ENCODE measurements at places on chromosomes 5 and 9. TPM values are rescaled to one million over a fixed set of nuclear protein-coding genes. Genes with fewer than 3 reads are reported as not detected.

DNA sequence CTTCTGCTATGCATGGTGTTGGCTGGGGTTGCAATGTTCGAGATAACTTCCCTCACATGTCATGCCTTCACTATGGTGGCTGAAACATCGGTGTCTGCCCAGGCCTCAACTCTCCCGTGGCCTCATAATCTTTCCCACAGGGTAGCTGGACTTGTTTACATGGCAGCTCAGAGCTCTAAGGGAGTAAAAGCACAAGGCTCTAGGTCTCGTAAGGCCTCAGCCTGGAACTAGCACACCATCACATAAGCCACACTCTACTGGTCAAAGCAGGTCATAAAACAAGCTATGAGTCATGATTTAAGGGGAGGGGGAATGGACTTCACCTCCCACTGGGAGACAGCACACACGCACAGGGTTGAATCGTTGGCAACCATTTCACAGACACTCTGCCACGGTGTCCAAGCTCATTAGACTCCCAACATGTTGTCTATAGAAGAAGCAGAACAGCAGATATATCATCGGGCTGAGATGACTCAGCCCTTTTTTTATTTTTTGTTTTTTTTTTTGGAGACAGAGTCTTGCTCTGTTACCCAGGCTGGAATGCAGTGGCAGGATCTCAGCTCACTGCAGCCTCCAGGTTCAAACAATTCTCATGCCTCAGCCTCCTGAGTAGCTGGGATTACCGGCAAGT is 66.8 kb upstream of the IL17B start:
- H3K27ac ChIP-seq = peak overlapping the region; percentile 60
- H3K4me1 ChIP-seq = peaks cover 58% of the 10 kb centered on the region
- no peak overlapping the region for H3K4me3 ChIP-seq
- peak; percentile 59 for DNase-seq
- no peaks in the 10 kb centered on the region for H3K36me3 ChIP-seq
- no peaks in the 10 kb centered on the region for H3K27me3 ChIP-seq

GRCh38 chr9:121230256-121230655 is 28.6 kb upstream of the RAB14 start:
- H3K4me1 ChIP-seq = no peaks in the 10 kb centered on the region
- H3K27ac ChIP-seq = no peak overlapping the region
- H3K4me3 ChIP-seq = no peak overlapping the region
- no peak for DNase-seq
- H3K27me3 ChIP-seq = no peaks in the 10 kb centered on the region

DNA sequence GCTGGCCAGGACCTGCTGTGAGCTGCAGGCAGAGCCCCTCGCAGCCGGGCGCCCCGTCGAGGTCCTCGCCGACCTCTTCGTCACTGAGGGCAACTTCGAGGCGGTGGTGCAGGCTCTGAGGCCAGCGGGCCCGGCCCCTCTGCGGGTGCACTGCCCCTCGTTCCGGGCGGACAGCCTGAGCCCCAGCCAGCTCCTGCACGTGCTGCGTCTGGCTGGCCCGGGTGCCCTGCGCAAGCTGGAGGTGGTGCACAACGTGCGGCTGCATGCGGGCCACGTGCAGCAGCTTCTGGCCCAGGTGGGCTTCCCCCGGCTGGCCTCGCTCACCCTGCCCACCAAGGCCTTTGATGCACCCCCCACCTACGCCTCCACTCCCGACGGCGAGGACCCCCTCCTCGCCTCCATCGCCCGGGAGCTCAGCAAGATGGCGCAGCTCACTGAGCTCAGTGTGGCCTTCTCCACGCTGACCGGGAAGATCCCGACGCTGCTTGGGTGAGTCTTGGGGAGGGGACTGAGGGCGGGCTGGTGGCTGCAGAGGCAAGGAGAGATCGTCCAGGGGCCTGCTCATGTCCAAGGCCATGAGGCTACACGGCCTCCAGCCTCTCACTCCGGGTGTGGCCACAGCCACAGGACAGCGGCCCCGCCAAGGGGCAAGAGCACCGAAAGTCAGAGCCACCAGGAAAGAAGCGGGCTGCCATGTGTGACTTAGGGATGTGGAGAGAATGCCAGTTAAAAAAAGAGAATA is 825 bp downstream of the LRRC14B start:
- no peak for DNase-seq
- peak overlapping the region; percentile 51 for H3K27ac ChIP-seq
- H3K27me3 ChIP-seq = peaks cover 9% of the 10 kb centered on the region
- peaks cover 5% of the 10 kb centered on the region for H3K36me3 ChIP-seq
- H3K4me3 ChIP-seq = peak overlapping the region; percentile 47
- H3K4me1 ChIP-seq = peaks cover 38% of the 10 kb centered on the region

GRCh38 chr5:78362220-78362619 is 1.8 kb downstream of the SCAMP1 start:
- H3K27me3 ChIP-seq = no peaks in the 10 kb centered on the region
- no peak overlapping the region for H3K27ac ChIP-seq

- no peak overlapping the region for H3K27ac ChIP-seq
- no peak for DNase-seq
- no peaks in the 10 kb centered on the region for H3K27me3 ChIP-seq
- no peaks in the 10 kb centered on the region for H3K4me1 ChIP-seq
These were observed 157.9 kb upstream of the RASA1 start for GRCh38 chr5:87109746-87110145.

DNA sequence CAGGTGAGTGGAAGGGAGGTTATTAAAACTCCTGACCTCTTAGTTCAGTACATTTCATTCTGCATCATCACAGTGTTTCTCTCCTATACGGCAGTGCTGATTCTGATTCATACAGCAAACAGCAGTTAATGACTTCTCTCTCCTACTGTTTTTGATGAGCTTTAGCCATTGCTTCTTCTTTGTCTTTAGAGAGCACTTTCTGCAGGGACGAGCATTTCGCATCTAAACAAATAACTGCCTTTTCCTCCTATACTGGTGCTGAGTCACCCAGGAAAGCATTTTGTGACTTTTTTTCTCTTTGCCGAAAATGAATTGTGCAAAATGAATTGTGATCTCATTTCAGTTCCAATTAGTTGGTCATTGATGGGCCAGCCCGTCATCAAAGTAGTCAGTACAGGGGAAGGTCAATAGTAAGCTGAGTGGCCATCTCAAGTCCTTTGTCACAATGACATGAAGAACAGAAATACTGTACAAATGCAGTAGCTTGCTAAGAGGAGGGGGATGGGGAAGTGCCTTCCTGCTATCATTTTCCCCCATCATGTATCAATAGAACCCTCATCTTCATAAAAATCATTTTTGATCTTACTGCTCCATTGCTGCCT is 98.5 kb downstream of the INSYN2B start:
- no peaks in the 10 kb centered on the region for H3K4me1 ChIP-seq
- H3K36me3 ChIP-seq = no peaks in the 10 kb centered on the region
- H3K27ac ChIP-seq = no peak overlapping the region
- H3K4me3 ChIP-seq = no peak overlapping the region
- DNase-seq = no peak
- H3K27me3 ChIP-seq = no peaks in the 10 kb centered on the region

- DNase-seq = no peak
- H3K4me1 ChIP-seq = peaks cover 25% of the 10 kb centered on the region
- H3K4me3 ChIP-seq = no peak overlapping the region
- no peaks in the 10 kb centered on the region for H3K27me3 ChIP-seq
These were observed 97.8 kb downstream of the C9orf152 start for GRCh38 chr9:110110154-110110553.

DNA sequence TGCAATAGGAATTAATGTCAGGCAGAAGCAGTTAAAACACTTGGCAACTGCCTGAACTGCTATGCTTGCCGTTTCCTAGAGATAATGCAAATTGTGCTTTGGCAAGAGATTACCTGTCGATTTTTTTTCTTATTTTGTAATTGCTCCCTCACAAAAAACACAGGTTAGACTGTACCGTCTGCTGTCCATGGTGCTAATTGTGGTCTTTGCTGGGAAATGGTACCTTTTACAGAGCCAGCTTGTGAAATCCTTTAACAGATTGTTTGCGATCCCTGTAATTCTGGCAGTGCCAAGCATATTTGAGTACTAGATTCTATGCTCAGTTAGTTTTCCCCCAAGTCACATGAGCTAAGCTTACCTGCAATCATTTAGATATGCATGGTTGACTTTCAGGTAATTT is 2125.8 kb upstream of the WWC1 start:
- no peaks in the 10 kb centered on the region for H3K4me1 ChIP-seq
- peak; percentile 36 for DNase-seq
- H3K27ac ChIP-seq = no peak overlapping the region
- no peak overlapping the region for H3K4me3 ChIP-seq
- H3K27me3 ChIP-seq = no peaks in the 10 kb centered on the region

DNA sequence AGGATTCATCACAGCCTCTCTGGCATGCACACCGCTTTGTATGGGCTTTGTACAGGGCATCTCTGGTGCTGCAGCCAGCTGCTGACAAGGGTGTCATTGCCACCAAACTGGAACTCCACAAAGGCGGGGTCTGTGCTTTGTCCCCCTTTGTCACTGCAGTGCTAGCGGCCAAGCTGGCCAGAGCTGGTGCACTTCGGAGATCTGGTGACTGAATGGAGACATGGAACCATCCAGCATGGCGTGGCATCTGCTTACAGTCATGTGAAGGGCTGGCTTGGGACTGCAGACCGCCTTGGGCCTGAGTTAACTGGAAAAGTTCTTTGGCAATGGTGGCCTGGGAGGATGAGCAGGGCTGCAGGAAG is 18.7 kb upstream of the COL5A1 start:
- peaks cover 45% of the 10 kb centered on the region for H3K4me1 ChIP-seq
- H3K36me3 ChIP-seq = no peaks in the 10 kb centered on the region
- peak overlapping the region; percentile 76 for H3K27ac ChIP-seq

DNA sequence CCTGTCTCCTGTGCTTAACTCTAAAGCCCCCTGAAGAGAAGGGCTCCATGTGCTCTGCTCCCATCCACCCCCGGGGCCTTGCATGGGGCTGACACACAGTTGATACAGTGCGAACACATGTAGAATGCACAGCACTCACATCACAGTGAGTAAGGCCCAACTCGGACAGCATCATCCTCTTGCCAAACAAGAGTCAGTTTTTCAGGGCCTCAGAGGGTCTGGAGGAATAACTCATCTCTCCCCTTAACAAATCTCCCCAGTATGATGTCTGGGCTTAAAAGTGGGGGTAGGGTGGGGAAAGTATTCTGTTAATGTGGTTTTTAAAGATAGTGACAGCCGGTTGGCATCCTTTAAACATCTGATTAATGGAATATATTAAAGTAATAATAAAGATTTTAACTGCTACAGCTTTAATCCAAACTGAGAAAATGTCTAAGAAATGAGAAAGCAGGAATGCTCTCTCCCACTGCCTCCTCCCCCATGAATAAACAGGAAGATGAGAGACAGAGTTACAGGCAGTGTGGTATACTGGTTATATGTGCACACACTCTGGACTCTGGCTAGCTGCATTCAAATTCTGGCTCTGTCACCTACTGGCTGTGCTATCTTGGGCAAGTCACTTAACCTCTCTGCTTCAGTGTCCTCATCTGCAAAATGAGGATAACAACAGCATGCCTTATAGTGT is 22.5 kb downstream of the APBA1 start:
- no peaks in the 10 kb centered on the region for H3K27me3 ChIP-seq
- H3K4me3 ChIP-seq = no peak overlapping the region
- DNase-seq = no peak
- H3K27ac ChIP-seq = no peak overlapping the region
- no peaks in the 10 kb centered on the region for H3K4me1 ChIP-seq

DNA sequence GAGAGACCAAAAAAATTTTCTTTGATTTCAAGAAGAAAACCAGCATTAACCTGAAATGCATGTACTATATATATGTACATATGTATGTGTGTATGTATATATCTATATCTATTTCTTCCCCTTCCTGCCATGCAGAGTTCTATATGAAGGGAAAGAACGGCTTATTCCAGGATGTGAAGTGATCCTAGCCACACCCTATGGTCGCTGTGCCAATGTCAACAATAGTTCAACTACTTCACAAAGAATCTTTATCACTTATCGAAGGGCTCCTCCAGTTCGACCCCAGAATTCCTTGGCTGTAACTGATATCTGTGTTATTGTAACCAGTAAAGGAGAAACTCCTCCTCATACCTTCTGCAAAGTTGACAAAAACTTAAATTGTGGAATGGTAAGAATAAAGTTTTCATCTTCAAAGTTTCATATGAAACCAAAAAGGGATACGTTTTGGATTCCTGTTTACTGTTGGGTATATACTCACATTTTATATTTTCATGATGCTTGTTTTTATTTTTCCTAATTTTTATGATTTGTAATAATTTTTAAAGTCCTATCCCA is 56.2 kb downstream of the DENND4C start:
- peaks cover 2% of the 10 kb centered on the region for H3K36me3 ChIP-seq
- DNase-seq = peak; percentile 27
- H3K27ac ChIP-seq = no peak overlapping the region
- H3K4me1 ChIP-seq = no peaks in the 10 kb centered on the region
- no peak overlapping the region for H3K4me3 ChIP-seq

GRCh38 chr5:59828623-59829022 is 64.9 kb downstream of the PDE4D start:
- DNase-seq = peak; percentile 37
- no peaks in the 10 kb centered on the region for H3K27me3 ChIP-seq
- no peak overlapping the region for H3K4me3 ChIP-seq
- no peak overlapping the region for H3K27ac ChIP-seq
- H3K36me3 ChIP-seq = no peaks in the 10 kb centered on the region
- H3K4me1 ChIP-seq = no peaks in the 10 kb centered on the region

DNA sequence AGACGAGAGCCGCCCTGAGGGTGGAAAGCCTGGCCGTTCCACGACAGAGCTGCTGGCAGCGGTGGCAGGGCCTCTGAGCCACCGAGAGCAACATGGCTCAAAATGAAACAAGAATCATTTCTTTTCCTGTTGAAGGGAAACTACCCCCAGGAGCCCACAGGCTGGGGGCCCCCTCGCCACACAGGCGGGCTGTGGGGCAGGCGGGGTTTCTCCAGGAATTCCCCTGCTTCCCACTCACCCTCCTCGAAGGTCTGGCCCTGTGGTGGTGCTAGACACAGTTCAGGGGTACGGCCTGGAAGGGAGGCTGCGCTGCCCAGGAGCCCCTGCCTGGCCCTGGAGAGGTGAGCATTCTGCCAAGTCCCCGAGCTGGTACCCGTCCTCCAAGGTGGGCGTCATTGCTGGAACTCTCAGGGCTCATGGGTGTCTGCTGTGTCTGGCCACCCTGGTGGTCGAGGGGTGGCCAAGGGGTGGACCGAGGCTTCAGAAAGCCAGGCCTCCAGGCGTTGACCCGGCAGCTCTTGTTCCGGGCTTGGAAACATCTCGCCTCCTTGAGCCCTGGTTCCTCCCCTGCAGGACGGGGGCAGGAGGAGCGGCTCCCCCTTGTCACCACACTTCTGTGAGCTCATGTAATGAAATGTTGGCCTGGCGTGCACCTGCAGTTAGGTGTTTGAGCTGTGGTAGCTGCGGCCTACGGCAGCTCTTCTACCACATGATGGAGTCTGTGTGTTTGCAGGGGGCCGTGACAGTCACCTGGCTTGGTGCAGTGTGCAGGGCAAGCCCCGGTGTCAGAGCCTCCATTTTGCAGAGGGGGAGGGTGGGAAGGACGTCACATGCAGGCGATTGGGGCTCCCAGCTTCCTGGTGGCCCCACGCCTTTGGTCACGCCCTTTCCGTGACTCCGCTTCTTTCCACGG is 65.3 kb downstream of the RXRA start:
- peaks cover 12% of the 10 kb centered on the region for H3K36me3 ChIP-seq
- H3K27ac ChIP-seq = no peak overlapping the region
- DNase-seq = no peak
- no peaks in the 10 kb centered on the region for H3K27me3 ChIP-seq
- peaks cover 77% of the 10 kb centered on the region for H3K4me1 ChIP-seq

DMRT3 gene
- polyA plus RNA-seq = not detected

ECSCR gene
- 39.8 TPM for polyA plus RNA-seq

ANGPTL2 gene
- polyA plus RNA-seq = 104 TPM

ACOT12 gene
- not detected for polyA plus RNA-seq

AFAP1L1 gene
- polyA plus RNA-seq = 94.0 TPM

MRPS2 gene
- 38.9 TPM for polyA plus RNA-seq

Data from muscle of leg (tissue), 16 donors.